NCI-H510A treated with DMSO at 0.1 percent for 48 hours (cell line): ENCODE measurements at places on chromosomes 16 and 17.

DNA sequence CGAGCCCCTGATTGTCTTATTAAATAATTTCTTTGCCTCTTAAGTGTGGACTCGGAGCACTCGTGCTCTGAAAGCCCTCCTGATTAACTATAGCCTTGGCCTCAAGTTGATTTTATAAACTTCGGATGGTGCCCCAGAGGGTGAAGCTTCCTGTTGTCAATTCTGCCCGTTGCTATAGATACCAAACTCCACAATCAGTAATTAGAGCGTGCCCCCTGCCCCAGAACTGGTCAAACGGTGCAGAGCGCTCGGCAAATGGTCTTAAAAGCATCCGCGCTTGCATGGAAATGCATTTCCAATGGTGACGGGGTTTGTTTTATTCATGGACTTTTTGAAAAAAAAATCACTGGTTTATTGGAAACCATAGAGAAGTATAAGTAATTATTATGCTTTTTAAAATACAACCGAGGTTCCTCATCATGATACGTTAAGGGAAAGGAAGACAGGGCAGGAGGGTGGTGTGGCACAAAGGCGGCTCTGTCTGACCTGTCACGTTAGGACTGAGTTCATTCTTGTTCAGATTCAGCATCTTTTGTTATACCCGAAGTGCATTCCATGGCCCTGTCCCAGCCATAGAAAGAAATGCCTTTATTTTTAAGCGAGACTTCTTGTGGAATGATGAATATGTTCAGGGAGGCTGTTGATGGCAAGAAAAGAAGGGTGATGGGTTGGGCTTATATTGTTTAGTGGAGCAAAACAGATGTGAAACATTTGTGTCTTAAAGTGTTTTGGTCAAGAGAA, 476.4 kb downstream of the MAF start:
- no peak for DNase-seq

DNA sequence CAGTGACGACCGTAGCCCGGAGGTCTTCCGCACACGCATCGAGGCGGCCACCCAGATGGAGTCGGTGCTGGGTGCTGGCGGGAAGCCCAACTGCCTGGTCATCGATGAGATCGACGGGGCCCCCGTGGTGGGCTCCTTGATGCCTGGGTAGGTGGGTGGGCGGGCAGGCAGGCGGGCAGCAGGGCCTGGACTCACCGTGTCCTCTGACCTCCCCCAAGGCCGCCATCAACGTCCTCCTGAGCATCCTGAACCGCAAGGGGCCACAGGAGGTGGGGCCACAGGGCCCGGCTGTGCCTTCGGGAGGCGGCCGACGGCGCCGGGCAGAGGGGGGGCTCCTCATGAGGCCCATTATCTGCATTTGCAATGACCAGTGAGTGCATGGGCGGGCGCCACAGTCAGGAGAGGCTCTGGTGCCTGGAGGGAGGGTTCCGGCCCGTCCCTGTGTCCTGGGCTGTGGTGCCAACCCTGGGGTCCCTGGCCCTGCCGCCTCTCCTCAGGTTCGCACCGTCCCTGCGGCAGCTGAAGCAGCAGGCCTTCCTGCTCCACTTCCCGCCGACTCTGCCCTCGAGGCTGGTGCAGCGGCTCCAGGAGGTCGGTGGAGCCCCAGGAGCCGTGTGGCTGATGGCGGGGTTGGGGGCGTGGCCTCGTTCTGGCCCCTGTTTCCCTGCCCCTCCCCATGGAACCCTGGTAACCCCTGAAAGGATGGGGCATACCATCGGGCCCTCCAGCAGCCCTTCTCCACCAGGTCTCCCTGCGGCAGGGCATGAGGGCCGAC, 4.0 kb downstream of the CHTF18 start:
- no peak for DNase-seq

GRCh38 chr17:9321890-9322289, 253.7 kb downstream of the STX8 start:
- DNase-seq, result no peak

DNA sequence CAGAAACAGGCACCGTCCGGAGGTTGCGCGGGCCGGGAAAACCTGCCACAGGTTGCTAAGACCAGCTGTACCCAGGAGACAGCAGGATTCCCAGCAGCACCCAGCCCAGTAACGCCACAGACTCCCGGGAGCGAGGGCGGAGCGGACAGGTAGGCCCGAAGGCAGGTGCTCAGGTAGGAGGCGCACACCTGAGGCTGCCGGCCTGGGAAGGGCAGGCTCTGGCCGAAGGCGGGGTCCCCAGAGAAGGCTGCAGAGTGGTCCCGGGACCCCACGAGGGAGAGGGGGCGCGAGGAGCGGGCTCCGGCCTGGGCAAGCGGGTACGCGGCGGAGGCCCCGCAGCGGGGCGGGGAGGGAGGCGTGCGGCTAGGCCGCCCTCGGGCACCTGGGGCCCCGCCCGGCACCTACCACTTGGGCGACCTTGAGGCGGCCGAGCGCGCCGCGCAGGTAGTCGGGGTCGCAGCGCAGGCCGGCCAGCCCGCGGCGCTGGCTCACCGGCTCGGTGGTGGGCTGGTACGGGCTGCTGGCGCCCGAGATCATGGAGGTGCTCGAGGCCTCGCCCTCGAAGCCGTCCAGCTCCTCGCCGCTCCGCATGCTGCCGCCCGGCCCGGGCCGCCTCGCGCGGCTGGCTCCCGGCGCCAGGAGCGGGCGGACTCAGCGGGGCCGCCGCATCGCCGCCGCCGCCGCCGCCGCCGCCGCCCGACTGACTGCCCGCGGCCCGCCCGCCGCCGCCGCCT, 441 bp downstream of the CMTM4 start:
- peak; percentile 24 for DNase-seq

- DNase-seq, result no peak
These were observed 8.3 kb downstream of the TSC2 start for GRCh38 chr16:2056077-2056476.

- DNase-seq, result no peak
These were observed 29.8 kb upstream of the DLX3 start for GRCh38 chr17:50024808-50025207.

DNA sequence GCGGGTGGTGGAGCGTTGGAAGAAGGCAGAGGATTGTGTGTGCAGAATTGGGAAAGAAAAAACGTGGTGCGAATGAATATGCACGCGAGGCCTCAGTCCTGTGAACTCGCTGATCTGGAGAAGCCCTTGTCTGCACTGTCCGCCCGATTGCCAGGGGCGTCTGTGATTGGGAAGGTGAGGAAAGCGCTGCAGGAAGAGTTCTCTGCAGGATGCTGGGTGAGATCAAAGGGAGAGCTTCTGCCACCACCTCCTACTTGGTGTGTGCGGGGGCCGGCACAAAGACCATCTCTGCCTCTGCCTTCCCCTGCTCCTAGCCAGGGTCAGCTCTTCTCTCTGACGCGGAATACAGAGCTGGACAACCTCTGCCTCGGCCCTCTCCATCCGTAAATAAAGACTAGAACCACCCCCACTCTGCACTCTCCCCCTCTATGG, 841 bp upstream of the RAB5C start:
- no peak for DNase-seq

GRCh38 chr17:45225964-45226530, 4.4 kb downstream of the FMNL1 start:
- DNase-seq, result no peak

- DNase-seq, result no peak
These were observed 11.6 kb upstream of the IL4R start for GRCh38 chr16:27302126-27302525.

DNA sequence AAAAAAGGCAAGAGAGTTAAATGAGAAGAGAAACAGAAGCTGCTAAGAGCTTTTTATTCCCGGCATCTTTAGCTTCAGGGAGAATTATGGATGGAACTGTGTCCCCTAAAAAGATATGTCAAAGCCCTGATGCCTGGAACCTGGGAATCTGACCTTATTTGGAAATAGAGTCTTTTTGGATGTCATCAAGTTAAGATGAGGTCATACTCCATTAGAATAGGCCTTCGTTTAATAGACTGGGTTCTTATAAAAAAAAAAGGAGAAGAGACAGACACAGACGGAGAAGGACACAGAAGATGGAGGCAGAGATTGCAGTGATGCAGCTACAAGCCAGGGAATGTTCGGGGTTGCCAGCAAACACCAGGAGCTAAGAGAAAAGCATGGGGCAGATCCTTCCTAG, 24.6 kb downstream of the CACNG4 start:
- DNase-seq, result no peak

GRCh38 chr17:49259663-49260010, 29.1 kb upstream of the PHOSPHO1 start:
- DNase-seq, result no peak

DNA sequence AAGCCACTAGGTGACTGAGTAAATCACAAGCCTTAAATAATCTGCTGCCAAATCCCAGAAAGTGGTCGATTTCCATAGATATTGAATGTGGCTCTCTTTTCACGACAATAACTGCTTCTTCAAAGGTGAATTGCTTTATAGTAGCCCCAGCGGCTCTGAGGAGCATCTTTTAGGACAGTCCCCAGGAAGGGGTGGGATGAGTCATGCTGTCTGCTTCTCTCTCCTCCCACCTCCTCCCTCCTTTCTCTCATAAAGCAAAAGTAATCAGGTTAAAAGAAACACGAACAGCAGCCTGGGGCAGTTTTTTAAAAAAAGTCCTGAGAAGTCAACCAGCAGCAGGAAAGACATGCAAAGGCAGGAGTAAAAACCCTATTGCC, 1.8 kb downstream of the KIAA0513 start:
- DNase-seq, result no peak
